HCT116 (cell line): ENCODE measurements at places on chromosomes 16 and 17. TPM values are rescaled to one million over a fixed set of nuclear protein-coding genes. Genes with fewer than 3 reads are reported as not detected.

Gene OMG
- total RNA-seq, result not detected

Gene MRPL28
- 61.4 TPM for total RNA-seq

Gene CRK
- 55.5 TPM for total RNA-seq

DNA sequence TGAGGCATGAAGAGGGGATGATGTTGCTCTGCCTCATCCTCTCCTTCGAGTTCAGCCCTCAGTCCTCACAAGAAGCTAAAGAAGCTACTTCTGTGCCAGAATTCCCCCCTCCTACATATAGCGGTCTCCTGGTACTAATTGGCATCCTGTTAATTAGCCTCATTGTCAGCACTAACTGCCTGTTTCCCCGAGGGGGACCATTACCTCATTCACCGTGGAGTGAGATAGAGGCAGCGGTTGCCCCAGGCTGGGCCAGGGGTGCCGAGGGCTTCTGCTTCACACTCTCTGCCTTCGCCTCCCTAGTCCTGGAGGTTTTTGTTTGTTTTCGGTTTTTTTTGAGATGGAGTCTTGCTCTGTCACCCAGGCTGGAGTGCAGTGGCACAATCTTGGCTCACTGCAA lies 5.7 kb upstream of the MINK1 start:
- DNase-seq, result no peak

DNA sequence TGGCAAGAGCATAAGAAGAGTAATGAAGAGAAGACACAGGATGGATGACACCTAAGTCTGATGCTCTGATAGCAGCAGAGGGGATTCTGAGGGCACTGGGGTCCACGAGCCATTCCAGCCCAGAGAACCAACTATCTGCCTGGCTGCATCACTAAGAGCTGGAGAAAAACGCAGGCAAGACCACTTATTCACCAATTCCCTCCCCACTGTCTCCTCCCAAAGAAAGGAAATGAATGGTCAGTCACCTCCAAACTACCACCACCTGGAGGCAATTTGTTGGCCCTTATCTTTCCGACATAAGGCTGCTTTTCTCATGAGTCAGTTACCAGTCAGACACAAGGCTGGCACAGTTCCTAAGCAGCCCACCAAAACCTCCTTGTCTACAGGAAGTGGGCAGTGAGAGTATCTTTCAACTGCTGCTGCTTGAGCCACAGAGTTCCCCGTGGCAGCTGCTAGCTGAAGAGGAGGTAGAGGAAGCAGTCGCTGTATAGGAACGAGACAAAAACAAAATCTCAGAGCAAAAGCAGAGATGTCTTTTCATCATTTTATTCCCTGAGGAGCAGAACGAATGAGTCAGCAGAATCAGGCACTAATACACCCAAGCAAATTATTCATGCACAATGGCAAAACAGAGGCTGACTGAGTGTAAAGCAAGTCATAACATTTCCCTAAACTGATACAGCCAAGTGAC lies 111.1 kb downstream of the SMG6 start:
- DNase-seq, result peak; percentile 48

DNA sequence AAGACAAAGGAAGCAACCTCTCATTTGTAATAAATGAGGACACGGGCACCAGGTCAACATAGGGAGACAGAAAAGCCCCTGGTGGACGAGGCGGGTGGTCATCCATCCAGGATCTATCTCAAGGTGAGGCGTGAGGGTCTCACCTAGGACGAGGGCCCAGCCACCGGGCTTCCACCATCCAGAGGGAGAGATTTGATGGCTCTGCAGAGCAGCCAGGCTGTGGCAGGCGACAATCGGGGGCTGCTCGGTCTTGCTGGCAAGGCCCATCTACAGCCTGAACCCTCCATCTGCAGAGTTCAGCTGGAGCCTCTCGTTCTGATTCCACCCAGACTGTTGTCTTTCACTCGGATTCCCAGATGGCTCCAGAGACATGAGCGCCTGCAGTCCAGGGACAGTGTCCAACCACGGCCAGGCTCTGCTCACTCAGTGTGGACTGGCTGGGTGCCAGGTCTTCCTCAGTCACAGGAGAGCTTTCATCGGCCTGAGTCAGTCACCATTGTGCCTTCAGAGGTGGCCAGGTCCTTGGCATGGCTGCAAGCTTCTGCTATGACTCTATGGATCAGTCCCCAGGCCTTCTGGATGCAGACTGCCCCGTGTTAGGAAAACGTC lies 5.9 kb downstream of the LITAFD start:
- no peak for DNase-seq

Gene PPM1E
- total RNA-seq, result 0.02 TPM

GRCh38 chr17:39195568-39196160 lies 1.8 kb downstream of the CACNB1 start:
- DNase-seq, result no peak

Gene SPNS3
- 0.37 TPM for total RNA-seq

- DNase-seq, result no peak
These were observed 10.2 kb upstream of the SEC14L1 start for GRCh38 chr17:77130525-77130924.

Gene NR1D1
- 63.7 TPM for total RNA-seq

DNA sequence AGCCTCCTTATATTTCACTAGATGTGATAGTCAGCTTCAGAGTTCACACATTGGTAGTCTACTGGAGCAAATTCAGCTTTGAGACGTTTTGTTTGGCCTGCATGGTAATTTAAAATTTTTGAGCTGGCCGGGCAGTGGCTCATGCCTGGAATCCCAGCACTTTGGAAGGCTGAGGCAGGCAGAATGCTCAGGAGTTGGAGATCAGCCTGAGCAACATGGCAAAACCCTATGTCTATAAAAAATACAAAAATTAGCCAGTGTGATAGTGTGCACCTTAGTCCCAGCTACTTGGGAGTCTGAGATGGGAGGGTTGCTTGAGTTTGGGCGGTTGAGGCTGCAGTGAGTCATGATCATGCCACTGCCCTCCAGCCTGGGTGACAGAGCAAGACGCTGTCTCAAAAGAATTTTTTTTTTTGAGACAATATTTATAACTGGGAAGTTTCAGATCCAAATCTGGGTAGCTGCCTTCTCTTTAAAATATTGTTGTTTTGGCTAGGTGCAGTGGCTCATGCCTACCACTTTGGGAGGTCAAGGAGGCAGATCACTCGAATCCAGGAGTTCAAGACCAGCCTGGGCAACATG lies 4.8 kb upstream of the BLMH start:
- DNase-seq, result no peak

- DNase-seq, result no peak
These were observed 142.8 kb downstream of the WWOX start for GRCh38 chr16:78242239-78242630.

- no peak for DNase-seq
These were observed 1.5 kb downstream of the LIMD2 start for GRCh38 chr17:63698381-63698885.

GRCh38 chr16:67884684-67885083 lies at the start of gene NRN1L:
NRN1L (plus strand) TSS chr16:67884885; CDS start chr16:67884904, 19 bp downstream.
- DNase-seq, result no peak

DNA sequence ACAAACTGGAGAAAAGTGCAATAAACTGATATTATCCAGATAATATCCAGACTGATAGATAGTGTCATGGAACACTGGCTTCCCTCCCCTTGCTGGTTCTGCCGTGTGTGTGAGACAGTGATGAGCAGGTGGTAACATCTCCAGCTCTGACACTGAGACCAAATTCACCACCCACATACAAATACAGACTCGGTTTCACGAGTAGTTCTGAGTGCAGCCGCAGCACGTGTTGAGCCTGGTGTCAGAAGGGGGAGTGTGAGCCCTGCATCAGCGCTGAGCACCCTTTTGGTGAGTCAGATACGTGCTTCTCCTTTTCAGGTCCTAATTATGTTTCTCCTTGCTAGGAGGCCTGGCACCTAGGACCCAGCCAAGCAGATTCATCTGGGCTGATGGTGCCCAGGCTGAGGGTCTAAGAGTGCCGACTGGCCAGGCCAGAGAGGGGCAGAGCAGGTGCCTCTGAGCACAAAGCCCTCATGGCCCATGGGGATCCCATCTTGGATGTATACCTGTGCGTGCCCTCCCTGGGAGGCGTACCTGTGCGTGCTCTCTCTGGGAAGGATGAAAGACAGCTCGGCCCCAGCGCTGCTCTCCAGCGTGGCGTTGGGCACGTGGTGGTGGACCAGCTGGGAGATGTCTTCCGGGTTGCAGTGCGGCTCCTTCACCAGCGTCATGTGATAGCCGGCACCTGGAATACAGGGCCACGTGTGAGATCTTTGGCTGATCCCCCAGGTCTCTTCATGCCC lies 27.3 kb upstream of the RNPS1 start:
- no peak for DNase-seq

DNA sequence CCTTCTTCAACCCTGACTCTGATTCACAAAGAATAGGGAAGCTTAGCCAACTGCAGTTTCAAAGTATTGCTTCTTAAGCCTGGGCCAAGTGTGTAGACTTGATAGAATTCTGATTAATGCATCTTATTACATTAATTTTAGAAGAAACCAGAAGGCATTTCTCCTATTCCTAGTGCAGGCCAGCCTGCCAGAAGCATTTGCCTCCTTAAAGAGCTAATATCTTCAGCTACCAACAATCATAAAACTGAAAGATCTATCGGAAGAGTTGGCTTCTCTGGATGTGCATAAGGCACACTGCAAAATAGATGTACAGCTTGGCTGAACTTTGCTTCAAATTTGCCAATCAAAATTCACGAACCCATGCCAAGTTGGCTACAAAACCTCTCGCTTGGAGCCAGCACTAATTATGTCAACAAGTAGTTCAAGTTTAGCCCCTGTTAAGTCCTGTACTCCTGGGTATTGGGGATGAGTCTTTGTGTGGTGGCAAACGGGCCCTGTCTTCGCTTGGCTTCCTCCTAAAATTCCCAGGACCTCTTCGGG lies 717.8 kb downstream of the WWOX start:
- no peak for DNase-seq

DNA sequence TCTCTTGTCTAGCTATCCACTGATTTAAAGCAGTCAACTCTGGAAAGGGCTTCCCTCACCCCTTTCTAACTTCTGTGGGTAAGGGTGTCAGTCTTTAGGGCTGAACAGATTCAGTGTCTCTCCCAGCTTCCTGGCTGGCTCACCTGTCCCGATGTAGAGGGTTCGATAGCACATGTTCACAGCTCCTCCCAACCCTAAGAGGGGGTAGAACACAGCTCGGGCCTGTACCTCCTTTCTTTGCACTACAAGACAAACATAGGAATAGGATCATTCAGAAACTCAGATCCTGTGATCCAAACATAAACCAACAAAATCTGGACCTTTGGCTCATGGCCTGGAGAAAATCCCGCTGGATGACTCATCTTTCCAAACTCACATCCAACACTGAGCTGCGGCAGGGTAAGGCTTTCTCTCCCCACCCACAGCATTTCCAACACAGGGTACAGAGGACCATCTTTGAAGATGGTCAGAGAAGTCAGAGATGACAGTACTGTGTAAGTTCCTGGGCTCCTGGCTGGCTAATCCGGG lies 5.8 kb upstream of the DHRS13 start:
- no peak for DNase-seq
